IPS-NIHi11 (cell line): ENCODE measurements at places on chromosomes 6 and 20.

GRCh38 chr6:38423746-38424145, 216.0 kb downstream of the BTBD9 start:
- no peak for DNase-seq

- DNase-seq, result no peak
These were observed 74.4 kb downstream of the PKHD1 start for GRCh38 chr6:52013035-52013434.

- no peak for DNase-seq
These were observed 75.9 kb upstream of the MYL9 start for GRCh38 chr20:36465109-36466080.

DNA sequence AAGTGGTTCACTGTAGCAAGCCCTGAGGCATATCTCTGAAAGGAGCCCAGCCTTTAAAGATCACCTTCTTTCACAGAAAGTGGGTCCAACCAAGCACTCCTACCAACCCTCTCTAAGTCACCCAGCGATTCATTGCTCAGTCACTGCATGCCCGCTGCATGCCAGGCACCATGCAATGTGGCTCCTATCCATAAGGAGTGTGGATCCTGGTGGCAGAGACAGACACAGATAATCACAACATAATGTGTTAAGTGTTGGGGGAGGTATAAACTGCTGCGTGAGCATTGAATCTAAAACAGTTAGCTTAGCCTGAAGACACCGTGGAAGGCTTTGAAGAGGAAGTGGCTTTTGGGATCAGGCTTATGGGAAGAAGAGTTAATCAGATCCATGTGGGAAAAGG, 659.5 kb downstream of the PTPRT start:
- DNase-seq, result no peak

DNA sequence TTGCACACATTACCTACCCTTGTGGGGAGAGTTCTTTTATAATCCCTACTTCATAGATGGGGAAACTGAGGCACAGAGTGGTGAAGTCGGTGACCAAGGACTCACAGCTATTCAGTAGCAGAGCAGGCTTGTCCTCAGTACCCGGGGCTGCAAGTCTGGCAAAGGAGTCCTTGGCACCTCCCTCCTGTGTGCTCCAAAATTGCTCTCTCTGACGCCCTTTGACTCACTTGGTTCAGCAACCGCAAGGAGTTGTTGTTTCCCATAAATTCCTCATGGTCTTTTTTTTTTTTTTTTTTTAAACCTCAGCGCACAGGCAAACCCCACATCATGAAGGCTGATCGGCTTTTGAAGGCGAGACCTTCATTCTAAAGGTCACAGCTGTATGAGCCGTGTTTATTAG, 143.2 kb downstream of the CEBPB start:
- no peak for DNase-seq

DNA sequence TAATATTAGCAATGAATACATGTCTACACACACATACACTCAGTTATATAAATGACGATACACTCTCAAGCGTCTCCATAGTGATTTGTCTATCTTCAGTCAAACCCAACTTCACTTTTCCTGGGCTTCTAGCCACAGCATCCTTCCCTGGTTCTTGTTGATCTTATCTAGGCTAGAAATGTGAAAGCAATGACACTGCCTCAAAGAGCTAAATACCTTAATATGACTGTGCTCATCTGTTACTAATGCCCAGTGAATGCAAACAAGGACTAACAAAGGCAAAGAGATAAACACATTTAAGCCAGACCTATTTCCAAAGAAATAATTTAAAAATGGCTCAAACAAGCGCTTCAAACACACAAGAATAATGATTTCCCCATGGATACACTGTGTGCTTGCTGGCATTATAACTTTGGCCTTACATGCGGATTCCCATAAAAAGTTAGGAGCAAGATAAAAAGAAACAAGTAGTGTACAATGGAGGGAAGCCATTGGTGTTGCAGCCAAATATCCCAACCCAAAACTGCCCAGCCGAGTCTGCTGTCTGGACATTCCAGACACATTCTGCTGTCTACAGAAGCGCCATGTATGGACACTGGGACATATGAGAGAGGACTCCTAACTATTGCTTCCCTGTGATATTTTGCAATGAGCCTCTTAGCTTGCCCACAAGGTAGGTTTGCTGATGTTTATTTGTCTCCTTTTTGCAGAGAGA, 19.5 kb upstream of the DAAM2 start:
- no peak for DNase-seq

DNA sequence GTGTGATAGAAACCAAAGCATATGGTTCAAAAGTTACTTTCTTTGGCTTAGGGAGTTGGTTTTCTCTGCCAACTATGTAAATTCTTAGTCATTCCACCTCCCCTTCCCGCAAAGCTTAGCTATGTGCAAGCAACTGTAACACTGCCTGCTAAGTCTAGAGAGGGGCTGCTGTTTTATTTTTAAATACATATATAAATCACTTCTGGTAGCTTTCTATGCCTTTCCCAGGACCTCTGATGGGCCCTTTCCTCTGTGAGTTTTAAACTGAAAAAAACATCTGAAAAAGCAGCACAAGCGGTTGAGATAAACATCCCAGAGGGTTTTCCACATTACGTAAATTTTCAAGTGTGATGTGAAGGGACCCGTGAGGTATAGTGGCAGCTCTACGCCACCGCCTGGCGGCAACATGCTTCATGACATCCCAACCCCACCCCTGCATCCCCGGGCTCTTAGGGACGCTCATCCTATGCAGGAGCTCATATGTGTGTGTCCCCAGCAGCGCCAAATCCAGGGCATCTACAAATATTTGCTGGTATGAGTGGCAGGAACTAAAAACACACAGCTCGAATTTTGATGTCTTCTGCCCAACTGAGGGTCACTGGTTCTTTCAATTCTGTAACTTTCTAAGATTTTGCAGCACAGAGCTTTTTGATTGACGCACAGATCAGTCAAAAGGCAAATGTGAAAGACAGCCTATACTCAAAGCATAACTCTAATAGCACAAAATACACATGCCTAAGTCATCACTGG, 12.7 kb downstream of the SAYSD1 start:
- peak; percentile 79 for DNase-seq

DNA sequence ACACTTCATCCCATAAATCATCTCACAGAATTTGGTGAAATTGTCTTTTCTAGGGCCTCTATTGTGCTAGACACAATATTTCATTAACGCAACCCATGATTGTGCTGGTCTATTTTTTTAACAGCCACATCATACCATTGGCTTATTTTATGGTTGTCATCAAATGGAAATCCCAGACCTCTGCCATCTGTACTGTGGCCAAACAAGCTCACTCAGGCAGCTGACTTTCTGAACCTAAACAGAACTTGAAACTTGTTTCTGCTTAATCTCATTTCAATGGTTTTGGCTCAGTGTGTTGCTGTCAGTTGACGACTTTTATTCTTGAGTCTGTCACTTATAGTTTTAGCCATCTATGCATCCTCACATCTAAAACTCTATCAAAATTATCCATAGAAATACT, 111.8 kb downstream of the HAO1 start:
- DNase-seq, result no peak

DNA sequence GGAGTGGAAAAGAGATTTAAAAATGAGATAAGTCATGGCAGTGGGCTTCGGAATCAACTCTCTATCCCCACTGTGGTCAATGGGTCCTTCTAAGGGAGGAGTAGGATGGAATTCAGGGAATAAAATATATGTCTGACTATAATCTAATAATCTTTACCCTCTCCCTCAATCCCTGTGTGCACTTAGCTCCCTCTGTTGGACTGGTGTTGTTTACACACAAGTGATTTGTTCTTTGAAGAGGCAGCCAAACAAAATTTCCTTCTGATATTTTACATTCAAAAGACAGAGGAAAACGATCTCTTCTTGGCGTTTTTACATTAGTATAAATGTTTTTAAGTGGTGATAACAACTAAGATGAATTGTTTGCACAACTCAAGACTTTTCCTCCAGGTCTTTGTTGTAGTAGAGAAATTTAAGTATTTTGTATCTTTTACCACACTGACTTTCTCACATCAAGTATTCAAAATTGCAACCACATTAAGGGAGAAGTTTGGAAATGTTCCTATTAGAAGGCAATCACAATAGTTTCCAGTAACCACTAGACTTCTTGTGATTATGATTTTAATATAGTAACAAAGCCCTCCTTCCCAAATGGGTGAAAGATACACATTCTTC, 317.8 kb downstream of the CENPW start:
- peak; percentile 19 for DNase-seq

DNA sequence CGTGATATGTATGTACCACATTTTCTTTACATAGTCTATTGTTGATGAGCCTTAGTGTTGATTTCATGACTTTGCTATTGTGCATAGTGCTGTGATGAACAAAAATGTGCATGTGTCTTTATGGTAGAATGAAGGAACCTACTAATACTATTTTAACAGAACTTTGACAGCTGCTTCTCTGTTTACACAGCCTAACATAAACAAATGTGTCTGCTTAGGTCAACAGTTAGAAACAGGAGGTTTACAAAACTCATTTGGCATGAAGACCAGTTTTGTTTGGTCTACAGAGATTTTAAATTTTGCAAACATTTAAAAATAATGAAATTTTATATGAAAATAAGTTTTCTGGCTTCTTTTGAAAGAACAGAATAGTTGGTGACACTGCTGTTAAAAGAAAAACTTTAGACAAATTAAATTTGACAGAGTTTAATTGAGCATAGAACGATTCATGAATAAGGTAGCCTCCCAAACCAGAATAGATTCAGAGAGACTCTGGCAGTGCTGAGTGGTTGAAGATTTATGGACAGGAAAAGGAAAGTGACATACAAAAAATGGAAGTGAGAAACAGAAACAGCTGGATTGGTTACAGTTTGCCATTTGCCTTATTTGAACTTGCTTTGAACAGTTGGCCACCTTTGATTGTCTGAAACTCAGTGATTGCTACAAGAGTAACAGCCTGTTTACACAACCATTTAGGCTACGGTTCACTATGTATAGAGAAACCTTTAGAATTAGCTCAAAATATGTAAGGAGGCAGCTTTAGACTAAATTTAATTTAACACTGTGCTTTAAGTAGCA, 715.8 kb upstream of the HS3ST5 start:
- DNase-seq, result no peak

DNA sequence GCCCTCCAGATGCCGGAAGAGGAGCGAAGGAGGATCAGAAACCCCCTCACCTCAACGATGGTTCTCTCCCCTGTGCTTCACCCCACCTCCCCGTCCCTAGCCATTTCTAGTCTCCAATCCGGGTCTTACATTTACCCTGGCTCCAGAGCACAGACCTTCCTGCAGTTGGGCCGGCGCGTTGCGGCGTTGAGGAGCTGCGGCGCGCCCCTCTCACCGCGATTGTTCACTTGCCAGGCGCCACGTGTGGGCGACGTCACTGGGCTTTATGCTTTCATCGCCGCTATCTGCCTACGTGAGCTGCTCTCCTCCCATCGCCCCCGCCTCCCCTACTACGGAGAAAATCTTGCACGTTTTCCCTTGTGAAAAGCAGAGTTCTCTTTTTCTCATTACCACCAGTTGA, at the start of gene CRISP2:
Gene CRISP2, minus strand, starts transcription at position 198 of the 400 bp plus-strand sequence. CDS start 4,347 bp downstream, outside the sequence.
- no peak for DNase-seq

GRCh38 chr20:34506480-34506879, 9.7 kb upstream of the DYNLRB1 start:
- no peak for DNase-seq

DNA sequence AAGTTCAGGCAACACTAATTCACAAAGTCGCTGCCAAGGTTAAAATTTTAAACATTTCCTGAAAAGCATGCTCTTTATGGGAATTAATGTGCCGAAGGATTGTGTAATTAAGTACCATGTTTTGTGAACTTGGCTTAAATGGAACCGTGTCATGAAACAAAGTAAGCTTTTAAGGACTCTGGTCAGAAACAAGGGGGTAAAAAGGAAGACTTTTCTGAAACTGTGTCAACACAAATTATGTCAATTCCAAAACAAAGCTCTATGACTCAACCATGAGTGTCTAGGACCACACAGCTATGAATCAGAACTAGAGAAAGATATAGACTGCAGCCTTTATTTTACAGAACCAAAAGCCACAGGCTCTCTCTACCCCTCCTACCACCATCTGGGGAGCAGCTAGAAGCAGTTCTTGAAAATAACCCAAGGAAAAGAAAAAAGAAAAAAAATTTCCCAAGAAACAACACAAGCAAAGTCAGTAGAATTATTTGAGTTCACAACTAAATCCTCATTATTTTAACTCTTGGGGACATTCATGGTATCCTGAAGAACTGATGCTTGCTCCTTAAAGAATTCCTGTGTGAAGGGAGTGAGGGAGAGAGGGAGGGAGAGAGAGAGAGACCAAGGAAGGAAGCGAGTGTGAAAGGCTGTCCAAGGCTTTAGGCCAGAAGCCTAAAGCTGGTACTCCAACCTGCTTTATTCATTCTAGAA, 81.9 kb downstream of the ZMYND8 start:
- DNase-seq, result no peak

DNA sequence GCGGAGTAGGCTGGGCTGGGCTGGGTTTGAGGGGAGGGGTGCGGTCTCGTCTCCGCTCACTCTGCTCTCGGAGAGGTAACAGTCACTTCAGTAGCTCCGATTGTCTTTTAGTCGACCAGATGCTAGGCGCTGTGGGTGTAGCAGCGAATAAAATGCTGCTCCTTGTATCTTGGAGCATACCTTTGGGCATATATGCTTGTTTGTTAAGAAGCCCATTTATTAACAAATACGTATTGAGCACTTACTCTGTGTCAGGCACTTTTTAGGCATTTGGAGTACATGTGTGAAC, 545 bp downstream of the ACTR5 start:
- peak; percentile 79 for DNase-seq

DNA sequence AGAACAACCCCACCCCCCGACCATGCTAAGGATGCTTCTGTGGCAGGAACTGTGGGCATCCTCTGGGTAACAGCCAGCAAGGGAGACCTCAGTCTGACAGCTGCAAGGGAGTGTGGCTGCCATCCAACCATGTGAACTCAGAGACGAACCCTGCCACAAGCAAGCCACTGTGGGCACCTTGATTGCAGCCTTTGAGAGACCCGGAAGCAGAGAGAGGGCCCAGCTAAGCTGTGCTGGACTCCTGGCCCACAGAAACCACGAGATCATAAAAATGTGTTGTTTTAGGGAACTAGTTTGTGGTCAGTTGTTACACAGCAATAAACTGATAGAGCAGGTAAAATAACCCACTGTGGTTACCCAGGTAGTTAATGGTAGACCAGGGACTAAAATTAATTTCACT, 414.6 kb downstream of the CDH26 start:
- no peak for DNase-seq

GRCh38 chr6:167235421-167236238, 55.5 kb upstream of the UNC93A start:
- DNase-seq, result no peak
